Calu3 (cell line): ENCODE measurements at places on chromosomes 13 and 19. TPM values are rescaled to one million over a fixed set of nuclear protein-coding genes. Genes with fewer than 3 reads are reported as not detected.

- no peak overlapping the region for H3K4me3 ChIP-seq
- no peak for DNase-seq
- H3K4me1 ChIP-seq: peaks cover 9% of the 10 kb centered on the region
- no peaks in the 10 kb centered on the region for H3K36me3 ChIP-seq
- H3K27ac ChIP-seq: no peak overlapping the region
Measured at GRCh38 chr13:111166882-111167675, 52.0 kb downstream of the ARHGEF7 start.

GRCh38 chr19:55146705-55147273, 2.2 kb downstream of the TNNT1 start:
- H3K27ac ChIP-seq: no peak overlapping the region
- peaks cover 63% of the 10 kb centered on the region for H3K27me3 ChIP-seq
- peak overlapping the region; percentile 63 for H3K4me3 ChIP-seq
- DNase-seq: peak; percentile 68
- peaks cover 16% of the 10 kb centered on the region for H3K36me3 ChIP-seq

- H3K27ac ChIP-seq: peak within 1 kb of the TSS; percentile 84
- peak; percentile 95 for DNase-seq
- peak within 1 kb of the TSS; percentile 92 for H3K4me3 ChIP-seq
- no peaks in the 10 kb centered on the region for H3K27me3 ChIP-seq
- H3K4me1 ChIP-seq: peaks cover 16% of the 10 kb centered on the region
Measured at GRCh38 chr19:51887522-51888498, at the start of gene ZNF577. ZNF577 (minus strand) TSS chr19:51887951; CDS start chr19:51880382, 7,569 bp downstream.

- peak; percentile 55 for DNase-seq
- H3K4me1 ChIP-seq: peaks cover 18% of the 10 kb centered on the region
- H3K27ac ChIP-seq: no peak overlapping the region
- peaks cover 5% of the 10 kb centered on the region for H3K36me3 ChIP-seq
- H3K27me3 ChIP-seq: no peaks in the 10 kb centered on the region
Measured at GRCh38 chr19:8158411-8159074, 9.2 kb upstream of the FBN3 start.

GRCh38 chr19:32041681-32042292, 303.6 kb upstream of the ZNF507 start:
- H3K27me3 ChIP-seq: no peaks in the 10 kb centered on the region
- no peak for DNase-seq
- no peak overlapping the region for H3K27ac ChIP-seq
- H3K4me3 ChIP-seq: no peak overlapping the region

DNA sequence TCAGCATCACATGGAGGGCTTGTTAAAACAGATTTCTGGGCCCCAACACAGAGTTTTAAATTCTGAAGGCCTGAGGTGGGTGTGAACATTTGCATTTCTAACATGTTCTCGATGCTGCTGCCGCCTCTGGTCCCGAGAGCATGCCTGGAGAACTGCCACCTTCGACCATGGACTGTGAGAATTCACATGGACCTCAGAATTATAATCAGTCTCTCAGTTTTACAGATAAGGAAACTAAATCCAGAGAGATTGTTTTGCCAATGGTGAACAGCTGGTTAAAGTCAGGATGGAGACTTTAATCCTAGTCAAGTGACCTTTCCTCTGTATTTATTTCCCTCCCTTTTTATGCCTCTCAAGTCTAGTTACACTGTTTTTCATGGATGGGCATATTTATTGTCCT, 14.7 kb downstream of the ALOX5AP start:
- peaks cover 15% of the 10 kb centered on the region for H3K4me1 ChIP-seq
- DNase-seq: no peak
- H3K27me3 ChIP-seq: no peaks in the 10 kb centered on the region
- no peak overlapping the region for H3K4me3 ChIP-seq

DNA sequence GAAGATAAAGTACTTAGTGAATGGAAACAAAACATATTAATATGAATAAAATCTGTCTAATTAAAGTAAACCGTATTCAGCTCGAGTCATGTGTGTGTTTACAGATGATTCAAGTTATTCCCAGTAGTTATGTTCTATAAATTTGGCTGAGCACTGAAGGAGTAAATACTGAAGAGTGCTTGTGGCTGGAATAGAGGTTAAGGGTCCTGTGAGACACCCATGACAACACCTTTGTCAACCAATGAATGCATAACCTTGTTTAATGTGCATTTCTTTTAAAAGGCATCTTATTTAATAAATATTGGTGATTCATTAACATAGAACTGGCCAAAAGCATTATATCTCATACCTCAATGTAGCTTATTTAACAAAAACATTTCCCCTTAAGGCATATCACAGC, 577.8 kb upstream of the SLITRK5 start:
- no peak overlapping the region for H3K27ac ChIP-seq
- H3K4me1 ChIP-seq: no peaks in the 10 kb centered on the region
- H3K4me3 ChIP-seq: no peak overlapping the region

- no peaks in the 10 kb centered on the region for H3K27me3 ChIP-seq
- H3K4me3 ChIP-seq: no peak overlapping the region
- DNase-seq: no peak
- no peaks in the 10 kb centered on the region for H3K36me3 ChIP-seq
Measured at GRCh38 chr13:85700906-85701305, 98.3 kb downstream of the SLITRK6 start.

DNA sequence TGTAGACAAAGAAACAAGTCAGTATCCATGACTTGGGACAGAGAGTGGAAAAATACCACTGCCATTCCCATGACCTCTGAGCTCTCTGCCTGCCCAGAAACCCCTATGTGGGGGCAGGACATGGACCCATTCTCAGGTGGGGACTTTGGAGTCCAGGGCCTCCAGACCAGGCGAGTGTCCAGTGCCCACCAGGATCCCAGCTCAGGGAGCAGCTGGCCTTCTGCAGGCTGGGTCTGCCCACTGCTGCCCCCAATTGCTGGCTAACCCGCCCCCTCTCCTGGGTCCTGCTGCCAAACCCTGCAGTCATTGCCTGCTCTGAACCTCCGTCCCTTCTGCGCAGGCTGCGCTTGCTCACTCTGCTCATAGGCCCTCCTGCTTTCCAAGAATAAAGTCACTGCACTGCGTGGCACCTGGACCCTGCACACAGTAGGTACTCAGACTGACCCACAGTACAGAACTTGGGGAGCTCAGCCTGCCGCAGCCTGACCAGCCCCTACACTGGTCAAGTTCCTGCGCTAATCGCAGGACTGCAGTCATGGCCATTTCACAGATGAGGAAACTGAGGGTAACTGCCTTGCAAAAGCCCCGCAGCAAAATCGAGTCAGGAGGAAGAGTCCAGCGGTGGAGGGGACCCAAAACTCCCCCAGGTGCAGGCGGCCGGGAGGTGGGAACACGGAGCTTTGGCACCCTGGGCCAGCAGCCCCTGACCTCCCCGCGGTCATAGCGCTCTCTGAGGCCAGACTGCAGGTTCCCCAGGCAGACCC, 774 bp downstream of the SLC7A10 start:
- H3K27ac ChIP-seq: no peak overlapping the region
- no peaks in the 10 kb centered on the region for H3K36me3 ChIP-seq
- H3K4me3 ChIP-seq: no peak overlapping the region

DNA sequence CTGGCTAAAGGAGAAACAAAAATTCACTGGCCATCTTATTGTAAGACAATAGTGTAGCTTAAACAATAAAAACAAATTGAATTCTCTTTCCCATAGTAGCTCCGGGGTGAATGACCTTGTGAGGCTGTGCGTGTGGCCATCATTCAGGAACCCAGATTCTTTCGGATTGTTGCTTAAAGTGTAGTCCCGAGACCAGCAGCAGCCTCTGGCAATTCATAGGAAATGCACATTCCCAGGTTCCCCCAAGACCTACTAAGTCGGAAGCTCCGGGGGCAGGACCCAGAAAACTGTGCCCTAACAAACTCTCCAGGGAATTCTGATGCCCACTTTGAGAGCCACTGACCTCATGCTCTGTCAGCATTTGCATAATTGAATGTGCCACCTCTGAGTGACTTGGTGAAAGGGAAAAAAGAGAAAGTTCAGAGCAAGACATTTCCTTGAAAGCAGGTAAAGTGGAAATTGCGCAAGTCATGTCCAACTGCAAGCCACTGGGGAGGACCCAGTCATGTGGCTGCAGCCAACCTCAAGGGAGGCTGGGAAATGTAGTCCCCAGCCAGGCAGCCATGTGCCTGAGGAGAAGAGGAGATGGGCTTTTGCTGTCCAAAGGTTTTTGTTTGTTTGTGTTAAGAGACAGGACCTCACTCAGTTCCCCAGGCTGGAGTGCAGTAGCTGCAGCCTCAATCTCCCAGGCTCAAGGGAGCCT, 50.7 kb upstream of the PNMA8B start:
- peak; percentile 83 for DNase-seq
- peak overlapping the region; percentile 66 for H3K4me3 ChIP-seq
- H3K4me1 ChIP-seq: no peaks in the 10 kb centered on the region
- peak overlapping the region; percentile 70 for H3K27ac ChIP-seq

- H3K27me3 ChIP-seq: no peaks in the 10 kb centered on the region
- peaks cover 39% of the 10 kb centered on the region for H3K4me1 ChIP-seq
- H3K4me3 ChIP-seq: peak within 1 kb of the TSS; percentile 99
- H3K27ac ChIP-seq: peak within 1 kb of the TSS; percentile 100
Measured at GRCh38 chr19:50025794-50026549, at the start of gene ZNF473. ZNF473 (plus strand) TSS chr19:50026005; CDS start chr19:50031083, 5,078 bp downstream.

DNA sequence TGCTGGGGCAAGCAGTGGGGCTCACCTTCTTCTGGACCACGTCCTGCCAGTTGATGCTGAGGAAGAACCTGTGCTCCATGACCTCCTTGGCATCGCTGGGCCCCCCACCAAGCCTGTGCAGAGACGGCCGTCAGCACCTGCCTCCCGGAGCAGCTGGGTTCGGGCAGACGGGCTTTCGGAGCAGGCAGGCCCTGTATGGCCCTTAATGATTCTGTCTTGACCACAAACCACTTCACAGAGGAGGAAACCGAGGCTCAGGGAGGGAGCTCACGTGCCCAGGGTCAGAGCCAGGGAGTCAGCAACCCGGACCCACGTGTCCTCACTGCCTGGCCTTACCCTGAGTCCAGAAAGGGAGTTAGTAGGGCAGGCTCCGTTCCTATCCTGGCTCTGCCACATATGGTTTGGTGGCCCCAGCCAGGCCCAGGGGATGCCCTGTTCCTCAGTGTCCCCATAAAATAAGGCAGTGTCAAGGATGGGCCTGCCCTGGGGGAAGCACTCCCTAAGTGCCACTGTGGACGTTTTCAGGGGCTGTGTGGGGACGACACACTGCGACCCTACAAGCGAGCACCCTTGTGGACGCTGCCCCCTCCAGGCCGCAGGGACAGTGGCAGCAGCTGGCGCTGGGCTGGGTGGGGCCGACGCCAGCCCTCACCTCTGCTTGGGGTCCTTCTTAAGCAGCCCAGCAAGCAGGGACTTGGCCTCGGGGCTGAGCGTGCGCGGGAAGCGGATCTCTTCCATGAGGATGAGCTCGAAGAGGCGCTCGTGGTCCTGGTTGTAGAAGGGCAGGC, 8.9 kb upstream of the CCNP start:
- no peak overlapping the region for H3K27ac ChIP-seq
- peaks cover 32% of the 10 kb centered on the region for H3K36me3 ChIP-seq
- DNase-seq: no peak
- no peak overlapping the region for H3K4me3 ChIP-seq
- peaks cover 12% of the 10 kb centered on the region for H3K4me1 ChIP-seq

DNA sequence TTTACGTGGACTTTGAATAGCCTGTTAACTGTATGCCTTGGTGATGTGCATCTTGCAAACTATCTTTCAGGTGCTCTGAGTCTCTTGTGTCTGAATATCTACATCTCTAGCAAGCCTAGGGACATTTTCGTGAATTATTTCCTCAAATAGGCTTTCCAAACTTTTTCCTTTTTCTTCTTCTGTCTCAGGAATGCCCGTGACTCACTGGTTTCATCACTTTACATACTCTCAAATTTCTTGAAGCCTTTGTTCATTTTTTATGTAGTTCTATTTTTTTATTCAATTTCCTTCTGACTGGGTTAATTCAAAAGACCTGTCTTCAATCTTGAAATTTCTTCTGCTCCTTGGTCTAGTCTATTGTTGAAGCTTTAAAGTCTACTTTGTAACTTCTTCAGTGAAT, 332.2 kb downstream of the OXGR1 start:
- no peak for DNase-seq
- H3K36me3 ChIP-seq: no peaks in the 10 kb centered on the region
- H3K27ac ChIP-seq: no peak overlapping the region
- no peak overlapping the region for H3K4me3 ChIP-seq
- no peaks in the 10 kb centered on the region for H3K27me3 ChIP-seq

GRCh38 chr13:85521657-85522056, 277.6 kb downstream of the SLITRK6 start:
- H3K27ac ChIP-seq: no peak overlapping the region
- H3K36me3 ChIP-seq: no peaks in the 10 kb centered on the region
- H3K4me1 ChIP-seq: no peaks in the 10 kb centered on the region

GRCh38 chr13:73399347-73400216, 340.8 kb downstream of the KLF5 start:
- no peaks in the 10 kb centered on the region for H3K27me3 ChIP-seq
- peak; percentile 21 for DNase-seq
- no peak overlapping the region for H3K4me3 ChIP-seq
- peaks cover 14% of the 10 kb centered on the region for H3K36me3 ChIP-seq
- H3K27ac ChIP-seq: peak overlapping the region; percentile 82

DNA sequence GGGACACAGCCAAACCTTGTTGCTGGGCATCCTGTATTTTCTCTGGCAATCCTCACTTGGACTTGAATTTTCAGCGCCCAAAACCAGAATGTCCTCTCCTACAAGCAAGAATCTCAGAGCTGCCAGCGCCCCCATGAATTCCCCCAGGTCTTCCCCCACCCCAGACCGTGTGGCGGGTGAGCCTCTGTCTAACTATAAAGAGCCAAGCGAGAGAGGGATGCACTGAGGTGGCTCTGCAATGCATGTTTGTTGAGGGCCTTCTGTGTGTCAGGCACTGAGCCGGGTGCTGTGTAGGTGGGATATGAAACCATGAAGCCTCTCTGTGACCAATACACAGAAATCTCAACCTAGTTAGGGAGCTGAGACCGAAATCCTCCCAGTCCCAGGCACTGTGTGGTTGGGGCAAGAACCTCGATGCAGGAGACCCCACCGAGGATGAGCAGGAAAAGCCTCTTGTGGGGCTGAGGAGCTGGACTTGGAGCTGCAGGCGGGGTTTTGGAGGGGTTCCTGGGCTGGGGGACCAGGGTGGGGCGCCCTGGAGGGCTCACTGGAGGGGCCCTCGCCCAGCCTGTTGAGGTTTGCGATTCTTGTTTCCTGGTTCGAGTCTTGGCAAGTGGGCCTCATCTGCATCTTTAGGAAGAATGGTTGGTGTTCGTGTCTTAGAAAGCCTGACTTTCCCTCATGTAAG, 12.4 kb upstream of the PROZ start:
- no peaks in the 10 kb centered on the region for H3K36me3 ChIP-seq
- H3K4me3 ChIP-seq: no peak overlapping the region
- no peak overlapping the region for H3K27ac ChIP-seq

GRCh38 chr13:95620030-95620824, 24.3 kb downstream of the DZIP1 start:
- H3K27me3 ChIP-seq: no peaks in the 10 kb centered on the region
- H3K36me3 ChIP-seq: peaks cover 5% of the 10 kb centered on the region
- H3K4me1 ChIP-seq: peaks cover 2% of the 10 kb centered on the region
- H3K27ac ChIP-seq: no peak overlapping the region
- no peak overlapping the region for H3K4me3 ChIP-seq
- DNase-seq: no peak

PPP1R37 gene
- total RNA-seq: 45.7 and 59.7 TPM in 2 replicates

TUBB4A gene
- total RNA-seq: 1.4 and 1.5 TPM in 2 replicates

SYT3 gene
- not detected in 2 replicates for total RNA-seq

TMEM238 gene
- 38.8 and 49.4 TPM in 2 replicates for total RNA-seq

ZNF835 gene
- not detected in 2 replicates for total RNA-seq

MRPL54 gene
- 26.1 and 31.0 TPM in 2 replicates for total RNA-seq
